ENCODE measurements at places on chromosomes 7 and 10. TPM values are rescaled to one million over a fixed set of nuclear protein-coding genes. Genes with fewer than 3 reads are reported as not detected.

CHCHD3 gene
- 75.0 TPM for total RNA-seq

ICA1 gene
- total RNA-seq, result 4.7 TPM

RAB19 gene
- total RNA-seq, result not detected

SFRP5 gene
- 0.75 TPM for total RNA-seq

- DNase-seq, result peak; percentile 96
Measured at GRCh38 chr7:95066737-95067530, 159.5 kb downstream of the PPP1R9A start.

DNA sequence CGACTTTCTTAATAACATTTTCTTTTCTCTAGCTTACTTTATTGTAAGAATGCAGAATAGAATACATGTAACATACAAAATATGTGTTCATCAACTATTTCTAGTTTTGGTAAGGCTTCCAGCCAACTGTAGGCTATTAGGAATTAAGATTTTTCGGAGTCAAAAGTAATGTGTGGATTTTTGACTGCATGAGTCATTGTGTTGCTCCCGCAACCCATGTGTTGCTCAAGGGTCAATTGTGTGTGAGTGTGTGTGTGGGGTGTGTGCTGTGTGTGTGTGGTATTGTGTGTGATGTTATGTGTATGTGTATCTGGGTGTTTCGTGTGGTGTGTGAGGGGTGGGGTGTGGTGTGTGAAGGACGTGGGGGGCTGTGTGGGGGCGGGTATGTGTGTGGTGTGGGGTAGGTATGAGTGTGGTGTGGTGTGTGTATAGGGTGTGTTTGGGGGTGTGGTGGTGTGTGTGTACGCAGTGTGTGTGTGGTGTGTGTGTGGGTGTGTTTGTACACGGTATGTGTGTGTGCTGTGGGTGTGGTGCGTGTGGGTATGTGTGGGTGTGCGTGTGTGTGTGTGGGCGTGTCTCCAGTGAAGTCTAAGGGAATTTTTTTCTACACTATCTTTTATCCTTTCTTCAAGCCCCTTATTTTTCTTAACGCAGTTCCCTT is 60.5 kb downstream of the RSU1 start:
- DNase-seq, result no peak

GRCh38 chr10:74690393-74690792 is 136.0 kb upstream of the KAT6B start:
- DNase-seq, result no peak

DNA sequence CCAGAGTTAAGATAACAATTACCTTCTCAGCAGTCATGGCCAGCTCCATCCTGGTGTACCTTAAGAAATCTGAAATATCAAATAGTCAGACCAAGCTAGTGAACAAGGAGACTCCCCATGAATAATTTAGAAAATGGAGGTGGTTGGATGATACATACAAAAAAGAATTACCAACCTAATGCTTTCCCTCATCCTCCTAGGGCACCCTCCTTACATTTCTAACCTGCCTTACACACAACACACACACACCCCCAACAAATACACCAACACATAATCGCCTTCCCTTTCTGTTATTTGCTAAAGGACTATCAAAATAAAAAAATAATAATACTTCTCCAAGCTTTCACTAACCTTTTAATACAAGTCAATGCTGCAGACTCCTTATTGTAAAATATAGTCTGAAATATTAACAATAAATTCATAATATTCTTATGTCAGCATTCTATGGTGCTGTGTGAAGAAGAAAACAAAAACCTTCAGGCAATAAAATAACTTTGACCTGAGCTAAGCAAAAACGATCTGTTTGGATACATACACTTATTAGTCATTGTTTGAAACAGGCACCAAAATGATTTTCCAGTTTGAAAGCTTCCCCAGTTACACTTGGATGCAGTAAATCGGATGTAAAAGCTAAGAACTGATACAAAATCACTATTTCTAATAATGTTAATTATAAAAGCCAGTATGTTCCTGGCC is 3.4 kb downstream of the TWIST1 start:
- DNase-seq, result peak; percentile 60

All from muscle of leg (tissue), 16 donors.